Natural killer cell treated with Interleukin-12 subunit alpha and Interleukin-12 subunit beta and Interleukin-15 and Interleukin-18, amount 100 ng/mL, for 72 hours (primary cell): ENCODE measurements at places on chromosomes 7 and 10. TPM values are rescaled to one million over a fixed set of nuclear protein-coding genes. Genes with fewer than 3 reads are reported as not detected.
A peak's percentile ranks its signal among the peaks of the same experiment; 100 is the strongest.

- H3K27me3 ChIP-seq: no peaks in the 10 kb centered on the region
- no peak overlapping the region for H3K27ac ChIP-seq
- no peaks in the 10 kb centered on the region for H3K4me1 ChIP-seq
- H3K4me3 ChIP-seq: no peak overlapping the region
Measured at GRCh38 chr10:52566471-52567246, 205.9 kb downstream of the MBL2 start.

- peaks cover 2% of the 10 kb centered on the region for H3K27me3 ChIP-seq
- H3K4me3 ChIP-seq: no peak overlapping the region
- DNase-seq: no peak
- no peaks in the 10 kb centered on the region for H3K4me1 ChIP-seq
- no peaks in the 10 kb centered on the region for H3K36me3 ChIP-seq
Measured at GRCh38 chr7:51072281-51072680, 244.3 kb downstream of the COBL start.

DNA sequence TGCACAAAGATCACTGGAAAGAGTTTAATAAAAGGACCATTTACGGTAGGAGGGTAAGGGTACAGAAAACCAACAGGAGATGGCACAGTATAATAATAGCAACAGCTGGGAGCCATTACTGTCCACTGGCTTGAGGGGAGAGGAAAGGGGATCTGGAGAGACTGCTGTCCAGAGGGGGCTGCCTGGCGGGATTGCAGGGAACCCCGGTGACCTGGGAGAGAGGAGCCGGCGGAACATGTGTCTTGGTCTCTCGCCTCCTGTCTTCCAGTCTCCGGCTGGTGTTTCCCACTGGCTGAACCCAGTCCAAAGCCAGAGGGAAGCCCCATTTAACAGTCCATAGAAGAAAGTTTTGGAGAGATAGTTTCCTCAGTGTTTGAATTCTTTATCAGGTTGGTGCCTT lies 57.5 kb upstream of the PODXL start:
- DNase-seq: no peak
- H3K27me3 ChIP-seq: peaks cover 27% of the 10 kb centered on the region
- no peak overlapping the region for H3K4me3 ChIP-seq
- H3K36me3 ChIP-seq: no peaks in the 10 kb centered on the region
- H3K4me1 ChIP-seq: no peaks in the 10 kb centered on the region
- no peak overlapping the region for H3K27ac ChIP-seq

- H3K27ac ChIP-seq: no peak overlapping the region
- peaks cover 2% of the 10 kb centered on the region for H3K4me1 ChIP-seq
- no peak for DNase-seq
- H3K27me3 ChIP-seq: no peaks in the 10 kb centered on the region
- no peak overlapping the region for H3K4me3 ChIP-seq
Measured at GRCh38 chr10:26410356-26410755, 27.8 kb upstream of the APBB1IP start.

- no peaks in the 10 kb centered on the region for H3K4me1 ChIP-seq
- H3K27ac ChIP-seq: no peak overlapping the region
- no peaks in the 10 kb centered on the region for H3K36me3 ChIP-seq
- H3K4me3 ChIP-seq: no peak overlapping the region
- DNase-seq: no peak
Measured at GRCh38 chr7:43538404-43538771, 44.5 kb upstream of the STK17A start.

DNA sequence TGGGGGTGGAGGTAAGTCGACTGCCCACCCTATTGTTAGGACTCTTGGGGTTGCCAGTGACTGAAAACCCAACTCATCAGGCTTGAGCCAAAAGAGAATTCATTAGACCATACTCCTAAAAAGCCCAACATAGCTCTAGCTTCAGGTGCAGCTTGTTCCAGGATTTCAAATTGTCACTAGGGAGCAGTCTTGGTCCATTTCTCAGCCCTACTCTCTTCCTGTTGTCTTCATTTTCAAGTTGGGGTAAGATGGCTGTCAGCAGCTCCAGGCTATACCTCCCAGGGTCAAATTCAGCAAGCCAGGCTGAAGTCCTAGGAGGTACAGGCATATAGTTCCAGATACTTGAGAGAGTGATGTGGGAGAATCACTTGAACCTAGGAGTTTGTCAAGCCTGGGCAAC lies 14.9 kb upstream of the COL13A1 start:
- peak overlapping the region; percentile 53 for H3K27ac ChIP-seq
- no peak overlapping the region for H3K4me3 ChIP-seq
- no peaks in the 10 kb centered on the region for H3K36me3 ChIP-seq
- DNase-seq: peak; percentile 31
- H3K27me3 ChIP-seq: peaks cover 6% of the 10 kb centered on the region
- H3K4me1 ChIP-seq: peaks cover 9% of the 10 kb centered on the region

- no peaks in the 10 kb centered on the region for H3K4me1 ChIP-seq
- no peak overlapping the region for H3K4me3 ChIP-seq
- no peak for DNase-seq
- H3K27me3 ChIP-seq: no peaks in the 10 kb centered on the region
Measured at GRCh38 chr7:142420554-142421362, 162.9 kb upstream of the PRSS58 start.

GRCh38 chr7:158550886-158551452 lies 36.7 kb downstream of the PTPRN2 start:
- H3K27ac ChIP-seq: no peak overlapping the region
- H3K4me3 ChIP-seq: no peak overlapping the region
- H3K4me1 ChIP-seq: no peaks in the 10 kb centered on the region
- H3K27me3 ChIP-seq: peaks cover 8% of the 10 kb centered on the region

GRCh38 chr7:99380032-99380822 lies 5.7 kb downstream of the ARPC1B start:
- peak overlapping the region; percentile 96 for H3K27ac ChIP-seq
- H3K4me3 ChIP-seq: peak overlapping the region; percentile 85
- DNase-seq: no peak
- H3K4me1 ChIP-seq: peaks cover 41% of the 10 kb centered on the region

GRCh38 chr10:5045095-5045494 lies 41.4 kb upstream of the AKR1C2 start:
- no peak for DNase-seq
- H3K4me3 ChIP-seq: no peak overlapping the region
- H3K27ac ChIP-seq: no peak overlapping the region
- peaks cover 14% of the 10 kb centered on the region for H3K27me3 ChIP-seq
- H3K36me3 ChIP-seq: no peaks in the 10 kb centered on the region

DNA sequence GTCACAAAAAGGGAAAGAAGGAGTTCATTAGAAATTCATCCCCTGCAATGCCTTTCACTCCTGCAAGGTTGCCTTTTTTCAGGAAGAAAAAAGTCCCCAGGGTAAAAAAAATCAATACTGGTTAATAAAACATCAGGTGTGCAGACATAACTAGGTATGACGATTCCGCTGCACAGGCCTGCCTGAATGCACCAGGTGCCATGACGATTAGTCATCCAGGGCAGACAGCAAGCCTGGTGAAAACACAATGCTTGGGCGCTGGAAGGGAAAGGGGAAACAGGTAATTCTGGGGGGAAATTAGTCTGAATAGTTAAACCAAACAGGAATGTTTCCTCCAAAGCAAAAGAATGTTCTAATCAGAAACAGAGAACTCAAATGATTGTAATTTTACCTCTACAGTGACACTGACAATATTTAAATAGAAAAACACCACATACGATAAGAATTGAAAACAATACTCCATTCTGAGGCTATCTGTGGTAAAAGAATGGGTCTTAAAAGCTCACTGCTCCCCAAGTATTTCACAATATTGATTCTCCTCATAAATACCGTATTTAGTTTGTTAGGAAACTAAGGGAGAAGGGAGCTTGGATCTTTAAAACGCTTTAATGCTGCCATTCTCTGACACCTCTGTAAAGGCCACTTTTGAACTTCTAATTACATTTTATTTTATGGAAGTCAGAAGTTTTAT lies 45.2 kb downstream of the VPS41 start:
- H3K36me3 ChIP-seq: peaks cover 4% of the 10 kb centered on the region
- no peaks in the 10 kb centered on the region for H3K27me3 ChIP-seq
- H3K4me3 ChIP-seq: no peak overlapping the region
- DNase-seq: no peak

DNA sequence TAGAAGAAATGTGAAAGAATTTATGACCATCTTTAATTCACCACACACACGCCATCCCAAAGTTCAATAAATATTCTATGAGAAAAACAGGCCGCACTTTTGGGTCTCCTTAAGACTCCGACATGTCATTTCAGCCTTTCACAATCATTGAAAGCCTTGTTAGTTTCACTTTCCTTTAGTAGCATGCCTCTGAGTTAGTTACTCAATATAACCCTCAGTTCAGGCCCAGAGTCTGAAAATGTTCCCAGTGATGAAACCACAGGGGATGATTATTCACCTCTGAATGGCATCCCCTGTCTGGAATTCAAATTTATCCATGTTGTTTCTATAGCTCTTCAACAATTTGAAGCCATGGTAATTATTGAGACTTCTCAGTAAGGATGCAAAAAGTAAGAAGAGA lies 278.1 kb upstream of the NRP1 start:
- H3K36me3 ChIP-seq: peaks cover 23% of the 10 kb centered on the region
- DNase-seq: no peak
- H3K27ac ChIP-seq: peak overlapping the region; percentile 36
- H3K4me1 ChIP-seq: peaks cover 13% of the 10 kb centered on the region
- peaks cover 8% of the 10 kb centered on the region for H3K27me3 ChIP-seq
- peak overlapping the region; percentile 38 for H3K4me3 ChIP-seq

GRCh38 chr7:37089972-37090371 lies 358.7 kb downstream of the ELMO1 start:
- H3K27ac ChIP-seq: no peak overlapping the region
- no peak overlapping the region for H3K4me3 ChIP-seq
- DNase-seq: no peak
- peaks cover 22% of the 10 kb centered on the region for H3K4me1 ChIP-seq
- no peaks in the 10 kb centered on the region for H3K27me3 ChIP-seq

- H3K4me1 ChIP-seq: no peaks in the 10 kb centered on the region
- no peak for DNase-seq
- no peak overlapping the region for H3K27ac ChIP-seq
- no peaks in the 10 kb centered on the region for H3K36me3 ChIP-seq
Measured at GRCh38 chr10:30967650-30968410, 63.8 kb downstream of the ZNF438 start.

DNA sequence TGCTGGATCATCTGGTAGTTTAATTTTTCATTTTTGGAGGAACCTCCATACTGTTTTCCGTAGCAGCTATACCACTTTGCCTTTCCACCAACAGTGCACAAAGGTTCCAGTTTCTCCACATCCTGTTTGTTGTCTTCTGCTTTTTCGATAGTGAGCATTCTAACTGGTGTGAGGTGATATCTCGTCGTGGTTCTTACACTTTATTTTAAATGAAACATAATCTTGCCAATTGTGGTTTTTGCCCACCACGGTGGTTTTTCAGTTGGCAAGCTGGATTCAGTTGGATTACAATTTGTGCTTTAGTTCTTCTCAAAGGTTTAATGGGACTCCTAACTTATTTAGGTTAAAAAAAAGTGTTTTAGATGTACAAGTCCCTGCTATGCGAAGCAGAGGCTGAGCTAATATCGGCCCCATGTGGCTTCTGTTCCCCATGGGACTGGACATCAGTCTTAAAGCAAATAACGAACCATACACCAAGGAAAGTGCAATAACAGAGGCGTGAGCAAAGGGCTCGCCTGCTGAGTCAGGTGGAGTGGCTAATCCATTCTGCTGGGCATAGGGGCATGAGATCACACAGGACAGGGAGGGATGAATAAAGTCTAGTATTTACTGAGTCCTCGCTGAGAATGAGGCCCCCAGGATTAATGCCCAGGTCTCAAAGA lies 153.6 kb downstream of the AOAH start:
- H3K27me3 ChIP-seq: no peaks in the 10 kb centered on the region
- H3K27ac ChIP-seq: peak overlapping the region; percentile 90

GRCh38 chr7:75039709-75040108 lies 33.9 kb downstream of the RCC1L start:
- H3K27me3 ChIP-seq: no peaks in the 10 kb centered on the region
- H3K27ac ChIP-seq: no peak overlapping the region
- H3K36me3 ChIP-seq: no peaks in the 10 kb centered on the region
- no peak overlapping the region for H3K4me3 ChIP-seq

Gene SLC13A1
- total RNA-seq: not detected

Gene GRM8
- not detected for total RNA-seq

Gene PLAC9
- total RNA-seq: not detected

Gene SRGN
- total RNA-seq: 486 TPM

Gene RGR
- not detected for total RNA-seq

Gene BUD23
- 76.4 TPM for total RNA-seq

Gene ZFYVE27
- total RNA-seq: 34.9 TPM

Gene MRLN
- total RNA-seq: not detected

Gene C10orf95
- total RNA-seq: 0.98 TPM

Gene OPALIN
- total RNA-seq: not detected

Gene PKD2L1
- not detected for total RNA-seq

Gene CDC14C
- not detected for total RNA-seq

Gene CCDC146
- 3.4 TPM for total RNA-seq
